ENCODE measurements at places on chromosomes 13 and 19.
A peak's percentile ranks its signal among the peaks of the same experiment; 100 is the strongest.

GRCh38 chr19:44476559-44477408 lies 23.5 kb downstream of the ZNF180 start:
- no peak for DNase-seq

DNA sequence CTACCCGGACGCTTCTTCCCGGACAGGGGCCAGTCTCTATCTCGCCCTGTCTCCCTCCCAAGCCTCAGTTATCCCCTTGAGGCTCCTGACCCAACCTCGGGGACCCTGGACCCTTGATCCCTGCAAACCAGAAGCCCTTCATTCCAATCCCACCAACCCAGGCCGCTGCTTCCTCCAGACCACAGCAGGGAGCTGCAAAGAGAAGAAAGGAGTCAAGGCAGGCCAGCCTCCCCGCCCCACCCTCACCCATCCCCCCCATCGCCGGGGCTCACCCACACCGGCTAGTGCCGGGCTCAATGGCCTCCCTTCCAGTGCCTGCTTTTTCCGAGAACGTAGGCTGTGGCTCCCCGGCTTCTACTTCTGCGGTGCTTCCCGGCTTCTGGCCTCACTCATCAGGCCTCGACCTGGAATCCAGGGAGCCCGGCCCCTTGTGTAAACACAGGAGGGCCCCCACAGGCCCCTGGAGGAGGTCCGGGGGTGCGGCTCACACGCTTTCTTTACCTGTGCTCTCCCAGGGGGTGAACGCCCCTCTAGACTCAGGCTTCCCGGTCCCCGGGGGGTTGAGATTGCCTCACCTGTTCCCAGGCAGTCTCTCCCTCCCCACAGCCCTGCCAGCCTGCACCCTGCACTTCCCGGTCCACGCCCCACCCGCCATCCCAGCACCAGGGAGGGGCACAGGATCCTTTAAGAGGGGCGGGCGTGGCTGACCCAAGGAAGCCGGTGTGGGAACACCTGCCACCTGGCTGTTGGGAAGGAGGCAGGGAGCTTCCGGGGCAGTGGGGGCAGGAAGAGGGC lies at the start of gene FAM83E:
Gene FAM83E, minus strand, starts transcription at position 641 of the 795 bp plus-strand sequence. CDS start 1,704 bp downstream, outside the sequence.
- peak; percentile 61 for DNase-seq

DNA sequence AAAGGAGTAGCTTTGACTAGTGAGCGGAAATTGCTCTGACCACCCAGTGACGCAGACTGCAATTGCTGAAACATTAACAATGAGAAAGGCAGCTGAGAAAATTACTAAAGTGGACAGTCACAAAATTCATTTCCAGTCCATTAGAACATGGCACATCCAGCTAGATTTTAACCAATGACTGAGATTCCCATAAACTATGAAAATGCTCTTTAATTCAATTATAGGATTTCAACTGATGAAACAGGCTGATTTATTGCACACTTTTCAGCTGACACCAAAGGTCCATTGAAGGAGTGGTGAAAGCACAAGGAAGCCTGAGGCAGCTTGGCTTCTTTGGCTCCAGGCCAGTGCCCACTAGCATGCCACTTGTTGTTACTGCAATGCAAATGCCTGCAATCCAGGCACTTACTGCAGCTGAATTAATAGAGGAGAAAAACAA lies 933.4 kb downstream of the SLITRK6 start:
- no peak for DNase-seq

DNA sequence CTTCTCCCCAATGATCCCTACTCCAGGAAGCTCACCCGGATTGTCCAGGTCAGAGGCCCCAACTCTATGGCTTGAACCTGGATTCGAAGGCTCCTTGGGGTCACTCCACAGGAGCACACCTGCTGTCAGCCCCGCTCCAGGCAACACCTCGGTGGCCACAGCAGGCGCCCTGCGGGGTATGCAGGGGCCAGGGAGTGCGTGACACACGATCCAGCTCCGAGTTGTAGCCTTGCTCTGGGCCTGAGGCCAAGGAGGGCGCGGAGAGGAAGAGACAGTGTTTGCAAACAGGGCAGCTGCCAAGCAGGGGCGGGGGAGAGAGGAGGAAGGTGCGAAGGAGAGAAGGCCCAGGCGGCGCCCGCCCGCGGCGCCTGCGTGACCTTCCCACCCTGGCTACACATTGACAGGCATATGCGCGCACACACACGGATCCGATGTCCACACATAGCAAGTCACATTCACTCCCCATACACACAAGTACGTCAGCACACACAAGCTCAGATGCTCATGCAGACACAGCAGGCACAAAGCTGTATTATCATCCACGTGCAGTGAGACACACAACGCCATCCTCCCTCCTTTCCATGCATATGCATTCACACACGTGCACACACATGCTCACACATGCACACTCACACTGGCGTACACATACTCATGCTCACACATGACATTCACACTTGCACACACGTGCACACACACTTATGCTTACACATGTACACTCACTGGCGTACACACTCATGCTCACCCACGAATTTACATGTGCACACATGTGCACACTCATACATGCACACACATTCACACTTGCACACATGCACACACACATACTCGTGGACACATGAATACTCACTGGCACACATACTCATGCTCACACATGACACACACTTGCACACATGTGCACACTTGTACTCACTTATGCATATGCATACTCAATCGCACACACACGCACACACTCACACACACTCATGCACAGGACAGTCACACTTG lies 10.4 kb downstream of the SBK2 start:
- DNase-seq = no peak

- no peak for DNase-seq
These were observed 12.0 kb upstream of the CEACAM21 start for GRCh38 chr19:41563854-41564514.

GRCh38 chr13:73715114-73715910 lies 418.9 kb downstream of the KLF12 start:
- no peak for DNase-seq

DNA sequence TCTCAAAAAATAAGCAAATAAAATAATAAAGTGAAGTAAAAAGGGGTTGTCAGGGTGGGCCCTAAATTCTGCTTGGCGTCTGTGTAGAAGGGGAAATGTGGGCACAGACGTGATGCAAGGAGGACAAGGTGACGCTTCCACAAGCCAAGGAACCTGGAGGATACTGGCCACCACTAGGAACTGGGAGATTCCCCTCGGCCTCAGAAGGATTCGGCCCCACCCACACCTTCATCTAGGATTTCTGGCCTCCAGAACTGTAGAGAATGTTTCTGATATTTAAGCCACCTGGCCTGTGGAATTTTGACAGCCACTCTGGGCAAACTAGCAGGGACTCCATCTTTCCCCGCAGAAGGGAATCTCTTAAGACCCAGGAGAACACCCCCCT lies 1.1 kb downstream of the PLEKHJ1 start:
- DNase-seq = no peak

DNA sequence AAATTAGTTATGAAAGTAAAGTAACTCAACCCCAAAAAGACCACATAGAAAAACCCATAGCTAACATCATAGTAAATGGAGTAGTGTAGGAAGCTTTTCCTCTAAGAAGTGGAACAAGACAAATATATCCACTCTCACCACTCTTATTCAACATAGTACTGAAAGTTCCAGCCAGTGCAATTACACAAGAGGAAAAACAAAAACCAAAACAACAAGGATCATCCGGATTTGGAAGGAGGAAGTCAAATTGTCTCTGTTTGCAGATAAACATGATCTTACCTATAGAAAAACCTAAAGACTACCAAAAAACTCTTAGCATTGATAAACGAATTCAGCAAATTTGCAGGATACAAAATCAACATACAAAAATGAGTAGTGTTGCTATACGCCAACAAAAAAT lies 8.5 kb upstream of the SIGLEC8 start:
- no peak for DNase-seq

- no peak for DNase-seq
These were observed 1.9 kb upstream of the VASP start for GRCh38 chr19:45505151-45505995.
